ENCODE measurements at places on chromosomes 1 and 21.

DNA sequence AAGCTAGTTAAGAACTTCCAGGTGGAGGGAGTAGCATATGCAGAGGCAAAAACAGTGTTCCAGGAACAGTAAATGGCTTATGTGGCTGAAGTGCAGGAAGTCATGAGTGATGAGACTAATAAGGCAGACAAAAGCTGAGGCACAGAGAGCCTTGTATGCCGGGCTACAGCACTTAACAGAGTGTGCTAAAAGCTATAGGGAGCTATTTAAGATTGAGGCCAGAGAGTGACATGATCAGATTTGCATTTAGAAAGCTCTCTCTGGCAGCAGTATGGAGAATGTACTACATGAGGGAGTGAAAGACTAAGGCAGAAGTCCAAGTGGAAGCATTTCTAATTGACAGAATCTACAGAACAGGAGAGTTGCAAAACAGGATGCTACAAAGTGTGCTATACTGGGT lies 38.6 kb downstream of the WASF2 start:
- DNase-seq, result no peak

DNA sequence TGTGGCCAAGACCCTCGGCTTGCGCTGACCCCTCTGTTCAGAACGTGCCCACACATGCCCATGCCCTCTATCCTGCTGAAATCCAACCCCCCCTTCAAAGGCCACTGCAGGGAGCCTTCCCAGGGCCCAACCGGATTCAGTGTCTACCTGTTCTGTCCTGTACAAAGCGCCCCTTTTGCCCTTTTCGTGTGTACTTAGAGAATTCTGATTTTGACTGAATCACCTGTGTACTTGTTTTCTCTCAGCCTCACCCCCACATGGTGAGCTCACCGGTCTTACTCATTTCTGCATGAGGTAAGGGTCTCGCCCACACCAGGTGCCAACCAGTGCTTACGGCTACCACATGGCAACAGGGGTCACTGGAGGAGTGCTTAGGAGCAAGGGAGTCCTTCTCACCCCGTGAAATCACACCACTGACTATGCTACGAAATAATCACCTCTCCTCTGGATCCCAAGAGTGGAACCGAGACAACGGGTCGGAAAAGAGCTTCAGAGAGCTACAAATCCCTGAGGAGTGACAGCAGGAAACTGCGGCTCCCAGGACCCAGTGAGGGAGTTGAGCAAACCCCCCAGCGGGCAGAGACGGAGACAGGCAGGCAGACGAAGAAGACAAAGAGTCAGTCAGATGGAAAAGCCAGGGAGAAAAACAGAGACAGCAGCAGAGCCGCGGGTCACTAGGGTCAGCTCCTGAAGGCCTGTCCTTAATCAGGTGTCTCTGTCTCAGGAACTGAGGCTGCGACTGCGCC lies 2.1 kb upstream of the S100A2 start:
- no peak for DNase-seq

DNA sequence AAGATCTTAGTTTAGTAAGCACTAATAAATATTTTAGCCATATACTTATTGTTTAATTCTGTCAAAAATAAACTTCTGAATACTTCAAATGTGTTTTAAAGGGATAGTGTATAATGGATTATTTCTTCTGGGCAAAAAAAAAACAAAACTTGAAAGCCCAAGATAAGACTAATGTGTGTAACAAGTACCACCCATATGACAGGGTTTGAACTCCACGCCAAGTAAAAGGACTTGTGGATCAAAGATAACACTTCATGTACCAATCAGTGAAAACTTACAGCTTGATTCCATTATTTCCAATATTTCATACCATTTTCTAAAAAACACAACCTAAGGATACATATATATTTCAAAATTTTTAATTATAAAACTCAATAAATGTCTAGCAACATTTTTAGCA lies 59.5 kb downstream of the DENND1B start:
- no peak for DNase-seq

DNA sequence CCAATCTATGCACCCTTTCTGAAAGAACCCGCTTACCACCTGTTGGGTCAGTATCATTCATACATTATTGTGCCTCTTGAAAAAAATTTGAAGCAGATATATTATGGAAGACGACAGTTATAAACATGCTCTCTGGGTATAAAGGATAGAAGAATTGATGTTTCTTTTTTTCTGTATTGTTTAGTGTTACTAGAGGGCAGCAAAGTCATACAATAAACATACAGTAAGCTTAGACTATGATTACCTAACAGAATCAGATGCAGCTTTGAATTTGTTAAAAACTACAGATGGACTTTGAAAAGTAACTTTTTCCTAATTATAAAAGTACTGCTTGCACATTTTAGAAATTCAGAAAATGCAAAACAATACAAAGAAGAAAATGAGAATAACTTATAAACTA lies 11.1 kb upstream of the PAXBP1 start:
- DNase-seq, result no peak

- no peak for DNase-seq
These were observed 8.2 kb upstream of the TNFRSF25 start for GRCh38 chr1:6473974-6474814.

GRCh38 chr1:12124693-12125421 lies 41.9 kb upstream of the TNFRSF1B start:
- DNase-seq, result peak; percentile 35

- DNase-seq, result no peak
These were observed 134.4 kb downstream of the TGFB2 start for GRCh38 chr1:218479436-218480115.

DNA sequence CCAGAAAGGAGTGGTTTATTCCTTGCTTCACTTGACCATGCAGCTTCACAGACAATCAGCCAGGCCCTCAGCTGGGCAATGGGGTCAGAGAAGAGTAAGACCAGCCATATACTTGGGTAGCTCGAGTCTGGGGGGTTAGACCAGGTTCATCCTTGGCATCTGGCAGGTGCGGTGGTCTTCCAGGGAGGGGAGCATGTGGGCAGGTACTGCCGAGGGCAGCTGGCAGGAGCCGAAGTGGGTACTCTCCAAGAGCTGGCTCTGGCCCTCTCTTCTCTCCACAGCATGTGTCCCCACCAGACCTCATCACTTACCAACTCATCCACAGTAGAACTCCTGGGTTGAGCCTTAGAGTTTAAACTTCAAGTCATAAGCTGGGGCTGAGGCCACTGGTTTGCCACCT lies 156.8 kb downstream of the FOXD2 start:
- no peak for DNase-seq

DNA sequence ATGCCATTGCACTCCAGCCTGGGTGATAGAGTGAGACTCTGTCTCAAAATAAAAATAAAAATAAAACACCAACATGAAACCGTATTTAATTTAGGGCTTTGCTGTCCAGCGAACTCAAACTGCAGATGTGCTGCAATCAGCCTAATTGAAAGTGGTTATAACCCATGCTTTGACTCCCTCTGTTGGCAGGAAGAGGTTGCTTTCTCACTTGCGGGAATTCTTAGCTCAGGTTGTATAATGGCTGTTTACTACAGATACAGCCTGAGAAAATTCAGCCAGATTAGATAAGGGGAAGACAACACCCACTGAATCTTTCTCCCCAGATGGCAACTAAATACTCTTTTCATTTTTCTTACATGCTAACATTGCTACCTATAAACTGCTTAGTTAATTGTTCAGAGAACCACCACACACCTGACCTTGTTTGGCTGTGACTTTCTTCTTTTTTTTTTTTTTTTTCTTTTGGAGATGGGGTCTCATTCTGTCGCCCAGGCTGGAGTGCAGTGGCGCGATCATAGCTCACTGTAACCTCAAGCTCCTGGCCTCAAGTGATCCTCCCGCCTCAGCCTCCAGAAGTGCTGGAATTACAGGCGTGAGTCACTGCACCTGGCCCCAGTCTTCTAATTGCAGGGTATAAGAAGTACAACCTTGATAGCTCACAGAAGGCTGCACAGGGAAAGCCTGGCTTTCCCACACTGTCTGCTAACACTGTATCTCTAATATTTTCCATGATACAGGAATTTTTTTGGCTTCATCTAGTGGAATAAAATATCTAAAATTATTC lies 34.6 kb downstream of the DNTTIP2 start:
- peak; percentile 66 for DNase-seq

GRCh38 chr1:177945943-177946650 lies 23.8 kb downstream of the SEC16B start:
- no peak for DNase-seq

GRCh38 chr1:88979749-88980116 lies 12.7 kb downstream of the KYAT3 start:
- DNase-seq, result no peak

GRCh38 chr1:61287734-61288133 lies 205.4 kb downstream of the NFIA start:
- DNase-seq, result peak; percentile 57

- DNase-seq, result no peak
These were observed 249.3 kb downstream of the ATG4C start for GRCh38 chr1:63033211-63033610.

GRCh38 chr1:11648039-11648438 lies 6.2 kb downstream of the FBXO2 start:
- no peak for DNase-seq

GRCh38 chr1:24098943-24099638 lies 12.8 kb downstream of the MYOM3 start:
- no peak for DNase-seq

- no peak for DNase-seq
These were observed 27.2 kb upstream of the ERG start for GRCh38 chr21:38525454-38525853.

DNA sequence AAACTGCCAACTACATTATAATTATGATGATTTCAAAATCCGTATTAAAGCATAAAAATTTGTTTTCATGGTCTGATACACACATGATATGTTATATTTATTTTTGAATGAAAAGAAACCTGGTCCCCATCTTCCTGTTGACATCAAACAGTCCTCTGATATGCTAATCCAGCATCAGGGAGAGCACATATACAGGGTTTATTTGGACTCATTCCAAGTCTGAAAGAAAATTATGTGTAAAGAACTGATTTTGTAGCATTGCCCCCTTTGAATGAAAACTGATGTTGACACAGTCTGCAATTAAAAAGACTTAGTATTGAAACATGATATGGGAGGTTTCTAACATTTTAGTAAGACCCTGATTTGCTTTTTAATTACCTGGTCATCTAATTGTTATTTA lies 119.4 kb downstream of the NEK7 start:
- no peak for DNase-seq

GRCh38 chr1:24555591-24556413 lies at the start of gene NCMAP:
Gene NCMAP, plus strand, starts transcription at chr1:24556087. Its CDS starts 39,344 bp downstream, at chr1:24595431.
- DNase-seq, result no peak

GRCh38 chr1:108097018-108097417 lies 103.1 kb downstream of the SLC25A24 start:
- no peak for DNase-seq

DNA sequence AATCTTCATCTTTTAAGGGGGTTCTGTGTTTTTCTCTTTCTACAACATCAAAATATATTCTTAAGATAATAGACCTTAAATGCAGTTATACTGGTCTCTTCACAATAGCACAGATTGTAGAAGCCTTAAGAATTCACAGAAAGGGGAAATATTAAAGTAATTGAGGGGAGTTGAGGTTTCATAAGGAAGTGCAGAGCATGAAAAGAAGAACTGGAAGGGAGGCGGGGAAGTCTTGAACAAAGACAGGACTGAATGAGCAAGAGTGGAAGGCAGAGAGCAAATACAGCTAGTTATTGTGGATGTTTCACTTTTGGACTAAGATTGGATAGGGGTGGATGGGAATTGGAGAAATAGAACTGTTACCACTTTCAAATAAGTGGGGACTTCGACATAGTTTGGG lies 67.7 kb downstream of the PTGER3 start:
- no peak for DNase-seq

DNA sequence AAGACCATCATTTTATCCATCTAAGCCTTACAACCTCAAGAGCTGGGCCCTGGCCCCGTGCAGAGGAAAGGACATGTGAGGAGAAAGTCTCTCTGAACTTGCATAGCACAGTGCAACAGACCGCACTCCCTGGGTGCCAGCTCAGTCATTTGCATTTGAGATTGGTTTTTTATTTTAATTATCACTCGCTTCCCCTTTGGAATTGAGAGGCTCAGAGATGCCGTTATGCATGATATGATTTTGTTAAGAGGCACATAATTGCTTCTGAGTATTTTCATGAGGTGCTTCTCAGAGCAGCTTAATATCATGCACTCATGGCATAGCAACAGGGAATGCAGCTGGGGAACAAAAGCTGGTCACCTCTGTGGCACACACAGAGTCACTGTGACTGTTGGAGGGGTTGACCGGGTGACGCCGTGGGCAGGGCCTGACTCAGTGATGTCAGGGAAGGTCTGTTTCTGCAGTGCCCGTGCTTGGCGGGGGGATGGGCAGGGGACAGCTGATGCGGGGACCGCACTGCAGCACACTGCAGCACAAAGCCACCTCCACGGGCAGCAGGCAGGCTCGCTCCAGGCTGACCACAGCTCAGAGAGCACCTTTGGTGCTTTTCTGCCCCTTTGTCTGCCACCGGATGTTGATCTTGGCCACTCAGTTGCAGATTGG lies 43.2 kb upstream of the VAMP3 start:
- no peak for DNase-seq

GRCh38 chr1:32895325-32896215 lies 5.6 kb downstream of the TMEM54 start:
- DNase-seq, result no peak

GRCh38 chr1:39576016-39576657 lies 453 bp downstream of the PABPC4 start:
- DNase-seq, result no peak

DNA sequence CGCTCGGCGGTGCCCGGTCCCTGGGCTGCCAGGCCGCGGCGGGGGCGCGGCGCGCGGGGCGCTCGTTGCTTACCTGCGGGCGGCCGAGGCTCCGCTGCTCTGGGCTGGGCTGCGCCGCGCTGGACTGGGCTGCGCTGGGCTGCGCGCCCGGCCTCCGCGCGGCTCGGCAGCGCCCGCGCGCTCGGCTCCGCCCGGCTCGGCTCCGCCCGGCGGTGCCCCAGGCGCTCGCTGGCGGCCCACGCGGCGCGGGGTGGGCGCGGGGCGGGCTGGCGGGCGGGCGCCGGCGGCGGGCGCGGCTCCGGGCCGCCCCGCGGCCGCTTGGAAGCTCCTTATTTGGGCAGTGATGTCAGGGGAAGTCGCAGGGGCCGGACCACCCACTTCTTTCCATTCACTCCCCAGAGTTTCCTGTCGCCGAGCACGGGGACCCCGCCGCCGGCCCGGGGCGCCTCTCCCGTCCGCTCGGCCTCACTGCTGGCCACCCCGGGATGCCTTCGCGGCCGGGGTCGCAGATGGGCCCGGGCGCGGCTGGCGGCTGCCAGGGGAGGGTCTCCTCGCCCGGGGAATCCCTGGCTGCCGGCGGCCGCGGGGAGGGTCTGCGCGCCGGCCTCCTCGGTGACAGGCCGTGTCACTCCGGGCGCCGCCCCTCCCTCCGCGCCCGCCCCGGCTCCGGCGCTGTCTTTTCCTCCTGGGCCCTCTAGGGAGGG lies 177.7 kb upstream of the EDN2 start:
- DNase-seq, result peak; percentile 61

DNA sequence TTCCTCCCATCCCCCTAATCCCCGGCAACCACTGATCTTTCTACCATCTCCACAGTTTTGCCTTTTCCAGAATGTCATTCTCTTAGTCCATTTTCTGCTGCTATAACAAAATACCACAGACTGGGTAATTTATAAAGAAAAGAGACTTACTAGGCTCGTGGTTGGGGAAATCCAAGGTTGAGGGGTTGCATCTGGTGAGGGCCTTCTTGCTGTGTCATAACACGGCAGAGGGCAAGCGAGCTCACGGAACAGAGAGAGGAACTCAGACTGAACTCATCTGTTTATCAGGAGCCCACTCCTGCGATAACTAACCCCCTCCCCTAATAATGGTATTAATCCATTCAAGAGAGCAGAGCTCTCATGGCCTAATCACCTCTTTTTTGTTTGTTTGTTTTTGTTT lies 52.0 kb downstream of the RUNX3 start:
- DNase-seq, result no peak

GRCh38 chr21:43276811-43277210 lies 108.0 kb downstream of the CRYAA start:
- DNase-seq, result no peak

- no peak for DNase-seq
These were observed 23.6 kb downstream of the OPTC start for GRCh38 chr1:203517426-203518110.
